Activated CD4-positive, alpha-beta memory T cell treated with anti-CD3 and anti-CD28 coated beads, Interleukin-2, amount 10 ng/mL, durations not matched to agents 7 days and 5 days (primary cell): ENCODE measurements at places on chromosomes 6 and 20. TPM values are rescaled to one million over a fixed set of nuclear protein-coding genes. Genes with fewer than 3 reads are reported as not detected.

DNA sequence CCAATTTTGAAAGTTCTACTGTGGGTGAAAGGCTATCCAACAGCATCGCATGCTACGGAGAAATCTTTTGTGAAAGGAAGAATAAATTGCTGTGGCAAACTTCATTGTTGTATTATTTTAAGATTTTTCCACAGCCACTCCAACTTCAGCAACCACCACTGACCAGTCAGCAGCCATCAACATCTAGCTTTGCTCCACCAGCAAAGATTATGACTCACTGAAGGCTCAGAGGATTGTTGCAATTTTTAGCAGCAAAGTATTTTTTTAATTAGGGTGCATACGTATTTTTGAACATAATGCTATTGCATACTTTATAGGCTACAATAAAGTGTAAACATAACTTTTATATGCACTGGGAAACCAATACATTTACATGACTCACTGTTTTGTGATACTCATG lies 493.5 kb downstream of the TFAP2A start:
- no peaks in the 10 kb centered on the region for H3K4me1 ChIP-seq
- no peak overlapping the region for H3K27ac ChIP-seq
- no peak for DNase-seq
- no peak overlapping the region for H3K4me3 ChIP-seq
- H3K27me3 ChIP-seq, result no peaks in the 10 kb centered on the region

DNA sequence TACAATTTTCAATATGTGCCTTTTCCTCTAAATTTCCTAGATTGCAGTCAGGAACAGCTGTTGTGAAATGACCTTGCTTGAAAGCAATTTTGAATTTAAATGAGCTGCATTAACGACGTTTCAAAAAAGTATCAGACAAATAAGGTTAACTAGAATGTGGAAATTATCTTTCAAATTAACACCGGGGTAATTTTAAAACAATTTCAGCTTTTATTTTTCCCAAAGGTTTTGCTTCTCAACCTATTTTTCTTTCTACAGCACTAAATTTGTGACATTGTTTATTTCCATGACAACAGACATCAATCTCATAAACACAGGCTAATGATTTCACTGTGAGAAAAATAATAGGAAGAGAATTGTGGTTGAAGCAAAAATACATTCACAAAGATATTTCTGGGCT lies 38.5 kb downstream of the COL12A1 start:
- H3K27me3 ChIP-seq, result peaks cover 1% of the 10 kb centered on the region
- no peaks in the 10 kb centered on the region for H3K4me1 ChIP-seq
- no peak overlapping the region for H3K4me3 ChIP-seq

DNA sequence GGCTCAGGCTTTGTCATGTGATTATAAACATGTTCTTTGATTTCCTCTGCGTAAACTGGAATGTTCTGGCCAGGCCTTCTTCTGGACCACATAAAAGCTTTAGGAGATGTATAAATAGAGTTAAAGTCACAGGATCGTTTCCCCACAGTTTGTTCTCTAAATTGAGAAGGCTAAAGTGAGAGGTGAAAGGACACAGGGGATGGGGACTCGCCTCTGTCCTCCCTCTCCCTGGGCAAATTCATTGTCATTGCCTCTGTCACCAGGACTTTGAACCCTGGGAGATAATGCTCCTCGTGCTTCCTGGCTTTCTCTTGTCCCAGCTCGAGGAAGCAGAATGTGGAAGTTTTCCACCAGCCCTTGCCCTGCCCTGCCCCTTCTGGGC lies 20.3 kb upstream of the ZFAND3 start:
- DNase-seq, result no peak
- no peak overlapping the region for H3K4me3 ChIP-seq
- no peaks in the 10 kb centered on the region for H3K36me3 ChIP-seq
- H3K4me1 ChIP-seq, result peaks cover 2% of the 10 kb centered on the region
- H3K27me3 ChIP-seq, result peaks cover 4% of the 10 kb centered on the region

DNA sequence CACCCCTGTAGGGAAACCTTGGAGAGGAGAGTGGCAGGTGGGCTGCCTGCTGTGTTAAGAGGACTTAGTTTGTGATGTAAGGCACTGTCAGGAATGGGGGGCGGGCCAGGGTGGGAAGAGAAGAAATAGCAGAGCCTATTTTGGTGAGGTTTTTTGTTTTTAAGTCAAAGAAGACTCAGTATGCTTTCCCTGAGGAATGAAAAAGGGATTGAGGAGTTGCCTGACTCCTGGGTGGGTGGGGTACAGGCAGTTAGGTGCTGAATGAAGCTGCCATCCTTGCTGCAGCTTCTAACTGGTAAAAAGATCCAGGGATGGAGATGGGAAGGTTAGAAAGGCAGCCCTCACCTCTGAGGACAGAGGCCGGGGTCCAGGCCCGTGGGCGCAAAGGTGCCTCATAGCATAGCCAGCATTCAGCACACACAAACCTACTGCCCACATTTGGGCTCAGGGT lies 37.9 kb downstream of the PLCG1 start:
- no peaks in the 10 kb centered on the region for H3K27me3 ChIP-seq
- peaks cover 12% of the 10 kb centered on the region for H3K4me1 ChIP-seq
- no peak for DNase-seq

- no peaks in the 10 kb centered on the region for H3K36me3 ChIP-seq
- no peak overlapping the region for H3K27ac ChIP-seq
- H3K27me3 ChIP-seq, result peaks cover 69% of the 10 kb centered on the region
- H3K4me1 ChIP-seq, result peaks cover 15% of the 10 kb centered on the region
- DNase-seq, result no peak
These were observed 189.6 kb downstream of the MYLK4 start for GRCh38 chr6:2560917-2561698.

DNA sequence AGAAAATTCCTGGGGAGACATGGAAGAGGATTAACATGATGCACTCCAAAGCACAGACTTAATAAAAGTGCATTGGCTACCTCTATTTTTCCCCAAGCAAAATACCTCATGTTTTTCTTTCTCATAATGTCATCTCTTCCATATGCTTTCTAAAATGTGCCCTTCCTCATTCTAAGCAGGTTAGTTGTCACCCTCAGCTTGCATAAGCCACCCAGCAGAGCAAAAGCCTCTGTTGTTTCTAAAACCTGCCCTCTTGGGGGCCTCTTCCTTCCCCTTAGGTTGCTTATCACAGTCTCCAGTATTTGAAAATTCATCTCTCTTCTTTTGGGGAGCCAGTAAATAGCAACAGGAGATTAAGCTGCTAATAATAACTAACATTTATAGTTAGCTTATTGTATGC lies 183.6 kb upstream of the FLRT3 start:
- H3K4me3 ChIP-seq, result no peak overlapping the region
- no peaks in the 10 kb centered on the region for H3K4me1 ChIP-seq
- no peaks in the 10 kb centered on the region for H3K36me3 ChIP-seq
- no peak overlapping the region for H3K27ac ChIP-seq

DNA sequence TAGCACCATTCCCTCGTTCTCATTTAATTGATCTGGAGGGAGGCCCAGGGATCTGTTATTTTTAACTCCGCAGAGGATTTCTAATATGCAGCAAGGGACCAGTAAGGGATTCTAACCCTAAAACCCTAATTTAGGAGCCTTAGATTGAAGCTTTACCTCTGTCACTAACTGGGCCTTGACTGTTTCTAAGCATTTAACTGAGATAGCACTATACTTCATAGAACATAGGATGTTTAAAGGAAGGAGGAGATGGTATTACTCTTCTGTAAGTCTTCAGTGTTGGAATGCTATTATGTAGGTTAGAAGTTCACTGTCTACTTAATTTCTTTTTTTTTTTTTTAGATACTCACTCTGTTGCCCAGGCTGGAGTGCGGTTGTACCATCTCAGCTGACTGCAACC lies 242.5 kb downstream of the ZFAND3 start:
- no peaks in the 10 kb centered on the region for H3K27me3 ChIP-seq
- peaks cover 4% of the 10 kb centered on the region for H3K4me1 ChIP-seq
- H3K36me3 ChIP-seq, result peaks cover 28% of the 10 kb centered on the region
- no peak overlapping the region for H3K4me3 ChIP-seq
- no peak overlapping the region for H3K27ac ChIP-seq

DNA sequence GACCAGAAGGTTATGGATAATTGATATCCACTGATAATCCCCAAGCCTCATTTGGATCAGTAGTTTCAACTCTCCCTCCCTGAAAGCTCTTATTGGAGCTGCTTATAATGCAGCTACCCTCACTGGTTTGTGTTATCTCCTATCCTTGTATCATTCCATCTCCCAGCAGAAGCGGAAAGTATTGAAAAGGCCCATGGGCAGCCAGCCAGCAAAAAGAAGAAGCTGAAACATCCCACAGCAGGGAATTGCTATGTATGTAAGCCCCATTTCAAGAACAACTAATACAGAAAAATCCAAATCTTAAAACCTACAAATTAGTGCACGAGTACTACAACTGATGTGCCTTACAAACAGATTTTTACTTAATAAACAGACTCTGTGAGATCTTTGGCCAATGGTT lies 269.0 kb upstream of the ECI2 start:
- no peak for DNase-seq
- H3K4me3 ChIP-seq, result no peak overlapping the region
- H3K27ac ChIP-seq, result no peak overlapping the region
- no peaks in the 10 kb centered on the region for H3K36me3 ChIP-seq
- peaks cover 7% of the 10 kb centered on the region for H3K27me3 ChIP-seq
- H3K4me1 ChIP-seq, result no peaks in the 10 kb centered on the region

DNA sequence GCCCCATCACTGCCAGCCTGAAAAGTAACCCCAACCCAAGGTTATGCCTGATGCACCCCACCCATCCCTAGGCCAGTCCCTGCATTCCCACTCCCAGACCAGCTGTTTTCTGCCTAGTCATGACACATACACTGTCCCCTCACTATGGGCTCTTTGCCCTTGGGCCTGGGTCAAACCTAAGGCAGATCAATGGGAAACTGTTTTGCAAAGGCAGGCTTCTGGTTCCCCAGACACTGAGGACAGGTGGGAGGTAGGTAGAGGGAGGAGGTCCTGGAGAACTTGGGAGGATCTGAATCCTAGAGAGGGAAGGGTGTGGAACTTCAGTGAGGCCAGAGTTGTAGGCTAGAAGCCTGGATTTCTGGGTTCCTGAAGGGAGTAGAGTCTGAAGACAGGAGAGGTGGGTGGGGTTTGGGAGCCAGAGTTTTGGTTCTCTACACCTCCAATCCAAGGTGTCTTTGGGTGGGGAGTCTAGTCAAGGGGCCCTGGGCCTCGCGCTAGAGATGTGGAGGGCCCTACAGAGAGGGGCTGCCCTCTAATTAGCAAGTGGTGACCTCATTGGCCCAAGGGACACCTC lies 2.0 kb downstream of the CLIC1 start:
- DNase-seq, result no peak
- H3K27me3 ChIP-seq, result no peaks in the 10 kb centered on the region
- H3K4me1 ChIP-seq, result peaks cover 69% of the 10 kb centered on the region

DNA sequence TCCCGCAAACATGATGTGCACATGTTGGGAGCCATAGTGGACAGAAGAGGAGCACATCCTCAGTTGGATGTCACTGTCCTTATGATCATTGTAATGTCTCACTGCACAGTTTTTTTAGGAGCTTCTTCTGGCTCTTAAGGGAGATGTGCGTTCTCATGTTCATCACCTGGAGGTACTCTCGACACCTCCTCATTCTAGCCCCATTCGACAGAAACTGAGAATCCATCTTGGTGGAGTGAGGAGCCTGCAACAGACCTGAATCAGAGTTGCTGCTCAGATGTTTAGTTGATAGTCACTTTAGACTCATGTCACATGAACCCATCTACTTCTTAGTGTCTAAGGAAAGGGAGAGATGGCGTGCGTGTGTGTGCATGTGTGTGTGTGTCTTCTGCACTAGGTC lies 2.3 kb upstream of the BMP6 start:
- H3K27me3 ChIP-seq, result peaks cover 66% of the 10 kb centered on the region
- no peak for DNase-seq
- H3K4me1 ChIP-seq, result peaks cover 15% of the 10 kb centered on the region
- no peaks in the 10 kb centered on the region for H3K36me3 ChIP-seq

Gene MYCT1
- not detected for total RNA-seq
